Stimulated activated CD8-positive, alpha-beta memory T cell treated with anti-CD3 and anti-CD28 coated beads, Interleukin-4, amount 100 ng/mL, for 48 hours (primary cell): ENCODE measurements at places on chromosomes 4 and X.

GRCh38 chrX:115388879-115389278, 99.4 kb downstream of the LUZP4 start:
- no peak for DNase-seq

GRCh38 chr4:44996276-44996845, 270.0 kb upstream of the GNPDA2 start:
- DNase-seq, result no peak

DNA sequence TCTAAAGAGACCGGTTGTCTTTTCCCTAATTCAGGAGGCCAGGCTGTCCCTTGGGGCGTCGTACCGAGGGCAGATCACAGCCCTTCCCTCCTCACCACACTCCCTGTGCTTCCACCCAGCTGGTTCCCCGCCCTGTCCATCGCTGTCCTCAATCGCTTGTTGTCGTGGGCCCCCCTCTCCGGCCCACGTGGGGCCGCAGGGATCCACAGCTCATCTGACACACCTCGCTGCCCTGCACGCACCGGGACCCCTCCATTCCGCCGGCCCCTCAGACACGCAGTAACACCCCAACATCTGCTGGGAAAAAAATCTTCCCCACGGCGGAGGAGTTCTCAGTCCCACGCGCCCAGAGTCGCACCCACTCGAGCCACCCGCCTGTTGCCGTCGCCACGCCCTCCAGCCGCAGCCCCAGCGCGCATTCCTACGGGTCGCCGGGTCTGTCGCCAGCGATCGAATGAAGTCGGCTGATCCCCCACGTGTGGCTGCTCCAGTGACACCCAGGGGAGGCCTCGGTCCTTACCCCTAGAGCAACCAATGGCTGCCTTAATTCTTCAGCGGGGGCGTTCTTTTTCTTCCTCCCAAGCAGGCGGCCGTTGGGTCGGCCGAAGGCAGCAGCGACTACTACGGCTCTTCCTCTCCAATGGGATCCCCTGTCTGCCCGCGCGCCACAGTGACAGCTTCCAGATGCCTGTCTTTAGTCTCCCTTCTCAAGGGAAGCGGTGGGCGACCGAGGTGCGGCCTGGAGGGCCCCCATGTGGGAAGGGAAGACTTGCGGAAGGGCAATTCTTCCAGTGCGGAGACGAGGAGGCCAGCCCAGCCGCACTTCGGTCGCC, 893 bp upstream of the SEPTIN11 start:
- peak; percentile 64 for DNase-seq

DNA sequence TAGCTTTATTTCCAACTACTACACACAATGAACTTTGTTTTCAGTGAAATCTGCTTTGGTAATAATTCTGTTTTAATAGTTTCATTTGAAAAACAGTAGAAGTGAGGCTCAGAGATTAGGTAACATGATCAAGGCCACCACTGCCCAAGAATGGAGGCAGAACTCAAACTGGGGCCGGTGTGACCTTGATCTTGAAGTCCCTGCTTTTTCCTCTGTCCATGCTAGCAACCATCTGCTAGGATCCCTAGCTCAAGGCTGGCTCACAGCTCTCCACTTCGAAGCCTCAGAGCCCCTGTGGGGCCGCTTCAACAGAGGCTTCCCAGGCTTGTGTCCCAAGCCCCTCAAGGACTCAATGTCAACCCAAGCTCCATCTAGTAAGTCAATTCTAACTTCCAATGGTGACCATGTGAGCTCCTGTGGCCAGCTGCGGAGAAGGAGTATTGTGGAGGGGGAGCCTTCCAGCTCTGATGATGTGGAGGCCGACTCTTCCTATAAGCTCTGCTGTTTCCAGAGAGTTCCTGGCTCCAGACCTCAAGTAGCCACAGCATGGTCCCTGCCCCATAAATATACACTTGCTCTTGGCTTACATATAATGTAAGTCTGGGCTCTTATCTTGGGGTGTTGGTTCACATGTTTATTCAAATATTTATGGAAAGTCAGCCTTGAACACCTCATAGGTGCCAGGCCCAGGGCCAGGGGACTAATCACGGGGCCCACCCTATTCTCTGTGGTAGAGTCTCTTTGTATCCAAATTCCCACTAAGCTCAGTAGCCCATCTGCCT, 14.9 kb downstream of the ELF4 start:
- no peak for DNase-seq

DNA sequence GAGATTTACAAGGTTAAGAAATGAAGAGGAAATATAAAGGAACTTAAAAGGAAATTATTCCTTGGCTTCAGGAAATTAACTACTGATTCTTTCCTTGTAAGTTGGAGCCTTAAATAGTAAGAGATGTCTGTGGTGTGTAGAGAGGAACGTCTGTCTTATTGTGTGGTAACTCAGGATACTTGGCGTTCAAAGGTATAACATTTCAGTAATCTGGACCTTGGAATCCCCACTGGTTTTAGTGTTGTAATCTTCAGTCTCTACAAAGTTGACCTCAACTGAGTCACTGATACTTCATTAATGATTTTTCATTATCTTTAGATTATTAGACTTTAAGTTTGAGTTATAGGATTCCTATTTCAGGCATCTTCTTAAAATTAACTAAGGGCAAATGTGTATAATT, 79.1 kb upstream of the LSM6 start:
- no peak for DNase-seq

GRCh38 chr4:87030755-87031441, 96.1 kb downstream of the AFF1 start:
- DNase-seq, result no peak

DNA sequence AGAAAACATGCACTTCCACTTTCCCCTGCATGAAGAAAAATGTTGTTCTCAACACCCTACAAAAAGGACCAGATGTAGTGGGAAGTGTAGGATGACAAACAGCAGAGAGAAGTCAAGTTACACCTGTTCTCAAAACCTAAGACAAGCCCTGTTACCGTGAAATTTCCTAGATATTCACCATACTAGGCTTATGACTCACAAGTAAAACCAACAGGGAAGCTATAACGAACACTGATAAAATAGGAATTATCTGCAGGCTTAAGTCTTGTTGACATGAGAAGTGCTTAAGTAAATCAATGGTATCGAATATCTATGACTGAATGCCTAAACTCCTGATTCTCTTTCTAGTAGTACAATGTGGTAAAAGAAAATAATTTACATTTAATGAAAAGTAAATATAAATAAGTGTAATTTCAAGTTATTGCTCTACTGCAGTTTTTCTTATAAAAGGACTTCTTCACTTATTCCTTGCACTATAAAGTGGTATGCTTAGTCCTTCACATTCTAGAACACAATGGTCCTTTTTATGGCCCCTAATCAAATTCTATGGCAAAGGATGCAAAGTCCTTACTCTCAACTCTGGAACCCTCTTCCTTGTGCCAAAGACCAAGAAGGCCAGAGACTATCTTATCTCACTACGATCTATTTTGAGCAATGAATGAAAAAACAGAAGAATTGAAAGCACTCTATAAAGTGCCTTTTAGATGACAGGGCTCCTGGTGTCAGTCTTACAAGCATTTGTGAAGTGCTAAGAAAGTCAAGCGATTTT, 19.6 kb downstream of the AP1S2 start:
- no peak for DNase-seq

DNA sequence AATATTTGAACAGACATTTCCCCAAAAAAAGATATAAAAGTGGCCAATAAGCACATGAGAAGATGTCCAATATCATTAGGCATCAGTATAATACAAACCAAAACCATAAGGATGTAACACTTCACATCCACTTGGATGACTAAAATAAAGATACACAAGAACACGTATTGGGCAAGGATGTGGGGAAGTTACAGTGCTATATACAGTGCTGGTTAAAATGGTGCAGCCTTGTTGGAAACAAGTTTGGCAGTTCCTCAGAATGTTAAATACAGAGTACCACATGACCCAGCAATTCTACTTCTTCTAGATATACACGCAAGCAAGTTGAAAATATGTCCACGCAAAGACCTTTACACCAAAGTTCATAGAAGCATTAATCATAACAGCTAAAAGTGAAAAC, 58.9 kb downstream of the HAUS3 start:
- no peak for DNase-seq

GRCh38 chr4:40933272-40934053, 183.7 kb downstream of the NSUN7 start:
- DNase-seq, result no peak

DNA sequence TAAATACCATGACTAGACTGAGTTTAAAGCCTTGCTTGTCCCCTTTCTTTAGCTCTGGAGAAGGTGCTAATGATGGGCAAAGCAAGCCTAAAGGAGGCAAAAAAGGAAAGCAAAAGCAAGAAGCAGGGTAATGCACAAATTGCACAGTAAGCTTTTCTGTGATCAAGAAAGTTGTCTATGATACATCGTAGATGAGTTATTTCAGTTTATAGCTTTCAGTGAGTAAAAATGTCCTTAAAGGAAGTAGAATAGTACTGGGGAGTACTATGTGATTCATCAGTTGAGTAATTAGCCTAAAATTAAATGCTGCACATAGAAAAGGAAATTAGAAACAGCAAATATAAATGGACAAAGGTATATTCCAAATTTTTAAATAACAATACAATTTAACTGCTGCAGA, 50.2 kb upstream of the PDE5A start:
- DNase-seq, result no peak

- DNase-seq, result peak; percentile 67
Observed at GRCh38 chr4:2484993-2485392, 16.1 kb downstream of the RNF4 start.

GRCh38 chrX:4670606-4671005, 957.2 kb upstream of the PRKX start:
- no peak for DNase-seq

GRCh38 chr4:14929669-14930068, 72.6 kb upstream of the CPEB2 start:
- DNase-seq, result no peak

GRCh38 chr4:3491681-3492405, 28.7 kb downstream of the DOK7 start:
- no peak for DNase-seq

GRCh38 chr4:112348488-112349158, 51.5 kb downstream of the ALPK1 start:
- no peak for DNase-seq

DNA sequence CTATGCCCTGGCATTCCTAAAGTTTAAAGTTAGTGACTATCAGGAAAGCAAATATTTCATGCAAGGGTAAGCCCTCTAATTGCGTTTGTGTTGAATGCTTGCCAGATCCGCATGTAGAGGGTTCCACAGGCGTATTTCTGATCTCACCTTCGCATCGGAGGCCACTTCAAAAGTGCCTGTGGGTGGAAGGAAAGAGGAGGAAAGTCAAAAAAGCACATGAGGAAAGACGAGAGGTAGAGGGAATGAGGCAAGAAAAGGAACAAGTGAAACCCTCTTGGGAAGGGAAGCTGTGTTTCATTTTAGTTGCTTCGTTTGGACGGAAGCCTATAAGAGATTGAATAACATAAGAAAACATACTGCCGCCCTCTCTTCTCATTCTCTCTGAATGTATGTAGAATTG, 628.8 kb downstream of the SPRY1 start:
- DNase-seq, result no peak

- no peak for DNase-seq
Observed at GRCh38 chrX:153029162-153029561, 27.1 kb upstream of the PNMA3 start.

- no peak for DNase-seq
Observed at GRCh38 chr4:78293821-78294301, 236.7 kb downstream of the FRAS1 start.
